ENCODE measurements at places on chromosomes 13 and 19. TPM values are rescaled to one million over a fixed set of nuclear protein-coding genes. Genes with fewer than 3 reads are reported as not detected.

Gene SPACA4
- total RNA-seq, result not detected

Gene CEACAM19
- 4.1 TPM for total RNA-seq

Gene ADAMTSL5
- 2.7 TPM for total RNA-seq

Gene ZNF548
- 37.1 TPM for total RNA-seq

Gene RAB20
- total RNA-seq, result 23.8 TPM

Gene UBL3
- total RNA-seq, result 32.3 TPM

Gene PARP4
- total RNA-seq, result 43.1 TPM

Gene IGSF23
- total RNA-seq, result 0.76 TPM

Gene C1QTNF9B
- total RNA-seq, result not detected

Gene ZNF415
- 14.3 TPM for total RNA-seq

Gene GPR18
- not detected for total RNA-seq

Gene PDX1
- total RNA-seq, result not detected

Gene DLL3
- total RNA-seq, result 0.35 TPM

Gene ZNF667
- 9.1 TPM for total RNA-seq

Gene DCT
- 0.41 TPM for total RNA-seq

Gene IL4I1
- total RNA-seq, result 2.2 TPM

Gene EDNRB
- 70.6 TPM for total RNA-seq

Gene PCSK4
- 9.4 TPM for total RNA-seq

Gene RYR1
- 107 TPM for total RNA-seq

Gene AXL
- total RNA-seq, result 48.8 TPM
